ENCODE measurements at places on chromosomes 16 and 17.

DNA sequence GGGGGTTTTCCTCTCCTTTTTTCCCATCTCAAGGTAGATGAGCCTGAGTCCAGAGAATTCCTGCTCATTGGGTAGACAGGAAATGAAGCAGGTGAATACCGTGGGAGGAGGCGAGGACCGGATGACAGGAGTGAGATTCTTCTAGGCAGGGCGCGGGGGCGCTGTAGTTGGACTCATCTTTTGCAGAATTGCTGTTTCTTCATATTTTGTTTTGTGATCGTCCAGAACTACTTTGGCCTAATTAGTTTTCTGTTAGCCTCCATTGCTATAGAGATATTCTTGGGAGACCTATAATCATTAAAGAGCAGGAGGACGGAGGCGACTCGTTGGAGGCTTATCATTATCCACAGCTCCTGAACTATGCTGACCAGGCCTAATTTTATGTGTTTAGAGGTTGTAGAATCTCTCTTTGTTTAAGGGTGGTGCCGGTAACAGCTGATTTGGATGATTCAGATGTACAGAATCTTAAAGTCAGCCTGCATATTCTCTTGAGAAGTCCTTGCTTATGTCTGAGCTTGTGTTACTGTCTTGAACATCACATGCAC is 650 bp downstream of the ATP6V0A1 start:
- DNase-seq = peak; percentile 78

- no peak for DNase-seq
Observed at GRCh38 chr16:67716097-67716496, 3.0 kb downstream of the GFOD2 start.

- DNase-seq = no peak
Observed at GRCh38 chr16:3503523-3503922, 2.7 kb downstream of the CLUAP1 start.

GRCh38 chr16:62738666-62739460 is 702.6 kb upstream of the CDH8 start:
- DNase-seq = no peak

DNA sequence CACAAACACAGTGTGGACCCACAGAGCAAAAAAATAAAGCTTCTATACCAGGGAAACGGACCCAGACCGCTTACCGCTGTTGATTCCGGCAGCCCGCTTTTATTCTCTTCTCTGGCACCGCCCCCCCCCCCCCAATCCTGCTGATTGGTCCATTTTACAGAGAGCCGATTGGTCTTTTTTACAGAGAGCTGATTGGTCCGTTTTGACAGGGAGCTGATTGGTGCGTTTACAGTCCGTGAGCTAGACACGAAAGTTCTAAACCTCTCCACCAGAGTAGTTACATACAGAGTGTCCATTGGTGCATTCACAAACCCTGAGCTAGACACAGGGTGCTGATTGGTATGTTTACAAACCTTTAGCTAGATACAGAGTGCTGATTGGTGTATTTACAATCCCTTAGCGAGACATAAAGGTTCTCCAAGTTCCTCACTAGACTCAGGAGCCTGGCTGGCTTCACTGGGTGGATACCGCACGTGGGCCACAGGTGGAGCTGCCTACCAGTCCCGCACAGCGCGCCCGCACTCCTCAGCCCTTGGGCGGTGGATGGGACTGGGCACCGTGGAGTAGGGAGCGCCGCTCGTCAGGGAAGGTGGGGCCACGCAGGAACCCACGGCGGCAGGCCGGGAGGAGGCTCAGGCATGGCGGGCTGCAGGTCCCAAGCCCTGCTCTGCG is 92.4 kb downstream of the HAPSTR1 start:
- DNase-seq = no peak

DNA sequence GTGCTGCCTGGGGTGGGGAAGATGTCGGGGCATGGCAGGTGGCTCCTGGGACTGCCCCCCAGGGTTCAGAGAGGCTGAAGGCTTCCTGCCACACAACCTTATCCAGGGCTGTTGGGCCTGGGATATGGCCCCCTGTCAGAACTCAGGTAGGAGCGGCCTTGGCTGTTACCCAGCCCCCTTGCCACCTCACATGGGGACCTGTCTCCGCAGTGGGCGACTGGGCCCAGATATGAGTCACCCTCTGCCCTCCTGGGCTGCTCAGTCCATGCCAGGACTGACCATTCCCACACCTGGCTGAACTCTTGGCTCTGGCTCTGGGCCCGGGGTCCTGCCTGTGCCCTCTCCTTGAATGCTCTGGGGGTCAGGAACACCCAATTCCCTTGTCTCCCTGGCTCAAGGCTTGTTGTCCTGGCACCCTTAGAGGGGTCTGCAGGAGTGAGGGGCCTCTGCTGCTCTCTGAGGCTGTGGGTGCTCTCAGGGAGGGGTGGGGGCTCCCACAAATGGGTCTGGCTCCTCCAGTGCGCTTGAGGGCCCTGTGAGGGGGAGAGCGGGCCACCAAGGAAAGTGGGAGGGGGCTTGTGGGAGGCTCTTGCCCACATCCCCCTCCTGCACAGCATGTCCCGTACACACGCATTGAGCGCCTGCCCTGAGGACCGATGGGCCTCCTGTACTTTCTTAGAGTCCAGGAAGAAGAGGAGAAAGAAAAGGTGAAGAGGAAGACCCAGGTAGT is 36.0 kb downstream of the LGALS9 start:
- no peak for DNase-seq

DNA sequence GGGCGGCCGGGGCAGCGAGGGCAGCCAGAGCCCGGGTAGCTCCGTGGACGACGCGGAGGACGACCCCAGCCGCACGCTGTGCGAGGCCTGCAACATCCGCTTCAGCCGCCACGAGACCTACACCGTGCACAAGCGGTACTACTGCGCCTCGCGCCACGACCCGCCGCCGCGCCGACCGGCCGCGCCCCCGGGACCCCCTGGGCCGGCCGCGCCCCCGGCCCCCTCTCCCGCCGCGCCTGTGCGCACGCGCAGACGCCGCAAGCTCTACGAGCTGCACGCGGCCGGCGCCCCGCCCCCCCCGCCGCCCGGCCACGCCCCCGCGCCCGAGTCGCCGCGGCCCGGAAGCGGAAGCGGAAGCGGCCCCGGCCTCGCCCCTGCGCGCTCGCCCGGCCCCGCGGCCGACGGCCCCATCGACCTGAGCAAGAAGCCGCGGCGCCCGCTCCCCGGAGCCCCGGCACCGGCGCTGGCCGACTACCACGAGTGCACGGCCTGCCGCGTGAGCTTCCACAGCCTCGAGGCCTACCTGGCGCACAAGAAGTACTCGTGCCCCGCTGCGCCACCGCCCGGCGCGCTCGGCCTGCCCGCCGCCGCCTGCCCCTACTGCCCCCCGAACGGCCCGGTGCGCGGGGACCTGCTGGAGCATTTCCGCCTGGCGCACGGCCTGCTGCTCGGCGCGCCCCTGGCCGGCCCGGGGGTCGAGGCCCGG is 36.1 kb upstream of the ZC3H18 start:
- no peak for DNase-seq

GRCh38 chr17:76686538-76687297 is 24.0 kb downstream of the MXRA7 start:
- DNase-seq = no peak

DNA sequence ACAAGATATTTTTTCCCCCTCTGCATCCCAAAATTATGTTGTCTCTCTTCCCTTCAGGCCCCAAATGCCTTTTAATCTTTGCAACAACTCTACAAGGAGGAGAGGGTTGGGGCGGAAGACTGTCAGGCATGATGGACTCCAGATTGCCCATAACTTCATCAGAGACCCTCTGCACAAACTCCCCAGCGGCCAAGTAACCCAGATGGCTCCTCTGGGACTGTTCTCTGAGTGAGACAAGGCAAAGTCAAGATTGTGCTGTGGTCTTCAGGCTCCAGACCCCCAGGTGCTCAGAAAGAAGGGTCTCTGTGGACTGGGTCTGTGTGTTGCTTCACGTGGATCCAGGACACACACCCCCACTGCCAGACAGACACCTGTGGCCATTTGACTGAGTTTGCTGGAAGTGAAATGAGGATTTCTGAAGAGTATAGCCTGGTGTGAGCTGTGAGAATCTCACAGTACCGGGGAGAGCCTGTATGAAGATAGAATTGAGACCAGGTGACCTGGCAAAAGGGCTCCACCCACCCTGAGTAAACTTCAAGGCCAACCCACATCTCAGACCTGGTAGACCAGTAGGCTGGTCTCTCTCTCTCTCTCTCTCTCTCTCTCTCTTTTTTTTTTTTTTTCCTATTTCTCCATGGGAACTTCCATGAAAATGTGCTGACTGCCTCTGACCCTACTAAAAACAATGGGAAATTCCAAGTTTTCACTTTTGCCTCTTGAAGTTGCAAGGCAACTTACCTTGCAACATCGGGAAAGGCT is 354.1 kb downstream of the SOX9 start:
- no peak for DNase-seq

DNA sequence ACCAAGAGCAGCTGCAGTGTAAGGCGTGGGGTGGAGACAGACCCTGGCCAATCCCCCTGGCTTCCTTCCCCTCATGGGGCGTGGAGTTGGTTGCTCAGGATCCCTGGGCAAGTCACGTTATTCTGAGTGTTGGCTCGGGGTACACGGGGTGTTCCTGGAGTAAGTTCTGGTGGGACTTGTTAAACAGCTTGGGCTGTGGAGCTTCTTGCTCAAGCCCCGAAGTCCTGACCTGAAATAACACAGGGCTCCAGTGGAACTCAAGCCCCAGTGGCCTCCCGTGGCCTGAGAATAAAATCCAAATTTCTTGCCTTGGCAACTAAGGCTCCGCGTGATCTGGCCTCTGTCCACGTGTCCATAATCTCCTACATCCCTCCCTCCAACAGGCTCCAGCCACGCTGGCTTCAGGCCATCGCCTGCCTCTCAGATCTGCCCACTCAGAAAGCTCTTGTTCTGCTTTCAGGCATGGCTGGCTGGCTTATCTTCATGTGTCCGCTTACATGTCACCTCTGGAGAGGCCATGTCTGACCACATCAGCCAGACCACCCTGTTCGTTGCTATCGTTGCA is 49.3 kb upstream of the BCO1 start:
- DNase-seq = no peak

- DNase-seq = peak; percentile 75
Observed at GRCh38 chr17:40316571-40317344, 7.8 kb downstream of the RARA start.
